ENCODE measurements at places on chromosomes 4 and X.
A peak's percentile ranks its signal among the peaks of the same experiment; 100 is the strongest.

DNA sequence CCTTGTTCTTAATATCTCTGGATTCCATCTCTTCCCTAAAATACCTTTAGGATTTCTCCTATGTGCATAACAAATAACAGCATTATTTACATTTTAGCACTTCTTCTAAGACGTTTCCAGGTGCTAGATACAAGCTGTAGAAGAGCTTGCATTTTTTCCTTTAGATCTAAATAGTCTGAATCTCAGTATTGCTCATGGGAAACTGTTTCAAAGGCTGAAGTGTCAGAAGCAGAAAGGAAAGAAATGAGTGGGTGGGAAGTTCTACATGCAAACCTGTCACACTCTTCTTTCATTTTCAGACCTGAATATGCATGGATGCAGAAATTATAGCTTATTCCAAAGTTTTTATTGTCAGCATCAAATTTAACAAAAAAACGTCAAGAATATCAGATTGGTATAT is 41.8 kb downstream of the FGF13 start:
- DNase-seq, result no peak

DNA sequence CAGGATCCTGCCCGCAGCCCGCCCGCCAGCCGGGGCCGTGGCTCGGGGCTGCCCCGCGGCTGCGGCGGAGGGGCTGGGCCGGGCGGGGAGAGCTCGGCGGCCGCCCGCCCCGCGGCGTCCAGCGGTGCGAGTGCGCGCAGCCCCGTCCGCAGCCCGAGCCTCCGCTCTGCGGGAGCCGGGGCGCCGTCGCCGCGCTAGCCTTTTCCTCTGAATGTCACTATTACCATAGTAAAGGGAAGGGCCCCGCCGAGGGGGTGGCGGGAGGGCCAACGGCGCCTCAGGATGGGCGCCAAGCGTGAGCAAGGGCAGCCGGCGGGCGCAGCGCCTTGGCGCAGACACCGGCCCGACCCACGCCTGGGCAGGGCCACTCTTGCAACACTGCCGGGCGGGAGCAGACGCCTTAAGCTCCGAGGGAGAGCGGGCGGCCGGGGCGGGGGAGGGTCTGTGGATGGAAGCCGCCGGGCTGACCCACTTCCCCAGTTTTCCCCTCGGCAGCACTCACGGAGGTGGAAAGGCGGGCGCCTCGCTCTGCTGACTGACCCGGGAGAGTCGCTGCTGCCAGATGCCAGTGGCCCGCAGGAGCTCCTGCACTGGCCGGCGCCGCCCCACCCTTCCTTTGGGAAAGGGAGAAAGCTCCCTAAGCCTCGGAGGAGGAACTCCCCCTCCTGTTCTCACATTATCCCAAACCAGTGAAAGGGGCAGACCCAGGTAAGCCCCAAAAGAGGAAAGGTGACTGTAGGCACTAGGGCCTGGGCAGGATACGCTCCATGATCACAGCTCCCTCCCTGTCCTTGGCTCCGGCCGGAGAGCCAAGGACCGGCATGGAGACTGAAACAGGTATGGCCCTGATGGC is 329.4 kb downstream of the HNRNPD start:
- DNase-seq, result no peak

DNA sequence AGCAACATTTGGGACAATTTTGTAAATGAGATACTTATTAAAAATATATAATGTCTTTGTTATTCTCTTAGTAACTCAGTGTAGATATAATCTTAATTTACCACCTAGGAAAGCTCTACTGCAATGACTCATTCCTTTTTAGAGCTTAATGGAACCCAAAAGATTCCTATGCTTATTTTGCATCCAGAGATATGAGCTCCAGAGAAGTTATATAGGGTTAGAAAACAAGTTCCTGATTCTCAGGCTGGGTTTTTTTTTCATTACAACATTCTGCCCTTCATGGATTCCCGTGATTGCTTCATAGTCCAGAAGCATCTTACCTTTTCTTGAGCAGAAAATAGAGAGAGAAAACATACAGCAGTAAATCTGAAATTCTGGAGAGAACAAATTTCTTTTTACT is 57.9 kb upstream of the CXCL8 start:
- DNase-seq, result no peak

DNA sequence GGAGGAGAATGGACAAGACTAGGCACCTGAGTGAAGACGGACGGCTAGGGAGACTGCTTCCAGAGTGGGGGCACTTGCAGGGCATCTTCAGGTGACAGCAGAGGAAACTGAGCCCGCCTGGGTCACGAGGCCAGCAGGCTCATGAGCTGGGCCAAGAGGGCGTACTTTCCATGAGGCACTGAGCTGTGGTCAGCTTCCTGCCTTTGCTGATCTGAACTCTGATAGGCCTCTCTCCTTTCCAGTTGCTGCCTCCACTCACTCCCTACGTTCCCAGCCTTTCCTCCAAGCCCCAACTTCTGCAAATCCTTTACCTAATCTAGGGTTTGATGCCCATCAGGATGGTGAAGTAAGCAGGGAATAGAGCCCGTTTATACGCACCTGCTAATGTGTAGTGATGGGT is 1.4 kb upstream of the L1CAM start:
- no peak for DNase-seq

DNA sequence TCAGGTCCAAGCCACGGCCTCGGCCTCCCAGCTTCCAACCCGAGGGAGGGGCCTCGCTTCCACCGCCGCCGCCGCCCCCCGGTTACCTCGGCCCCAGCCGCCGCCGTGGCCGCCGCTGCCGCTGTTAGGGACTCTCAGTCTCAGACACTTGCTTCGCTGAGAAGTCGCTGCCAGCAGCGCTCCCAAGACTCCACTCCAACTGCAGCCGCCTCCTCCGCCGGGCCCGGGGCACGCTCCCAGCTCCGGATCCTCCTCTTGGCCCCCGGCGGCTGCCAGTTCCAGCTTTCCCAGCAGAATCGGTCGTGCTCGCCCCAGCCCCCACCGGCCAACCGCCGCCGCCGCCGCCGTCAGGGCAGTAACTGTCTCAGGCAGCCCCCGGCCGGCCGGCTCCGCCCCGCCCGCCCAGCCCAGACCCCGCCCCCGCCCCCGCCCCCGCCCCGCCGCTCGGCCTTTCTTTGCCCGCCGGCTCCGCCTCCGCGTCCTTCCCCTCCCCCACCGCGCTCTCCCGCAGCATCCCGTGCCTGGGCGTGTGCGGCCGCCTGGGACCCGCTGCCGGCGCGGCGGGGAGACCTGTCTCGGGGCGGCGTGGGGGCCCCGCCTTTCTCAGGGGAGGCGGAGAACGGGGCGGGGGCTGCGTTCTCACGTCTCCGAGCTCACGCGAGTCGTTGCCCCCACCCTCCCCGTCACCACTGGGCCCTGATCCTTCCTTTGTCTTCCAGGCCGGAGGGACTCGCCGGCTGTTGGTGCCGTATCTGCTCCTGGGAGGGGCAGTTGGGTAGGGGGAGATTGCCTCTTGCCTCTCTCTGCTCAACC is at the start of gene ANKRD50:
TSS of gene ANKRD50 (minus strand) at position 361 of the 813 bp plus-strand sequence. CDS start 2,221 bp downstream, outside the sequence.
- peak; percentile 28 for DNase-seq

GRCh38 chr4:161321706-161322105 is 842.1 kb downstream of the FSTL5 start:
- no peak for DNase-seq

DNA sequence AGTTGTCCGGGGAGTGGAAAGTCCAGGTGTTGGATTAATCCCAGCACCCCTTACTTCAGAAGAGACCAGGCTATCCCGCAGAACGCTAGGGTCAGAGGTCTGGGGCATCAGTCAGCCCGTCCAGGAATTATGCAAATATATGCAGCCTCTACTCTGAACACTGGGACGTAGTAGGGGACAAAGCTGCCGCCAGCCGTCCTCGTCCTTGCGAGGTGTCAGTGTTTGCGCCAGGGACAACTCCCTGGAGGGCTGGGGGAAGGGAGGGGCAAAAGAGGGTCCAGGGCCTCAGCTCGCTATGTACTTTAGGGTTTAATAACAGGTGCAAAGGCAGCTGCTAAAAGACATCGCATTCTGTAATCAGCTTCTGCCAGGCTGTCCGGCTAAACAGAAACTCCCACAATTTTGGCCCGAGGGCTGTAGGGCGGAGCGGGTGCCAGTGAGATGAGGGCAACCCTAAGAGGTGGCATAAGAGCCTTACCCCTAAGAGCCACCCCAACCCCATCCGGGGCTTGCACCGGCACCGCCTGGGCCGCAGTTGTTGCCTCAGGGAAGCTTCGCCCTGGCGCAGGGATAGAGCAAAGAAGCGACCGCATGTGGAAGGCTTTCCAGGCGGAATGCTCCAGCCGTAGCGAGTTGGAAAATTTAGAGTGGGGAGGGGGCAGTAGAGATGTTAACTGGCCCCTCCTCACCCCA is 8.4 kb downstream of the HAND2 start:
- no peak for DNase-seq

GRCh38 chrX:55057675-55058249 is 17.1 kb upstream of the PAGE2B start:
- no peak for DNase-seq

DNA sequence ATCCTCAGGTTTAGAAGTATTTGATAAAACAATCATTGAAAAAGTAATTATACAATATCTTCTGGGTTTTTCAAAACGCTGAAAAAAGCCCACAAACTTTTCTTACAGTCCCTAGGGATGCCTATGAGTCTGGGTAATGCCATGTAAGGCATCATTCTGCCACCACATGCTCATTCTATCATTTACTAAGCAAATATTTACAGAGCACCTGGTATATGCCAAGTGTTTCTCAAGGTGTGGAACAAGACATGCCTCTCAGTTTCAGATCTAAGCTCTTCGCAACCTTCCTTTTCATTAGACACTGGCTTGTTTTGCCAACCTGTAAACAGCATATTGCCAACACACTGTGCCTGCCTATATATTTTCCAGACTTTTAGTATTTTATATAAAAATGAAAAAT is 17.7 kb downstream of the MID1 start:
- no peak for DNase-seq

DNA sequence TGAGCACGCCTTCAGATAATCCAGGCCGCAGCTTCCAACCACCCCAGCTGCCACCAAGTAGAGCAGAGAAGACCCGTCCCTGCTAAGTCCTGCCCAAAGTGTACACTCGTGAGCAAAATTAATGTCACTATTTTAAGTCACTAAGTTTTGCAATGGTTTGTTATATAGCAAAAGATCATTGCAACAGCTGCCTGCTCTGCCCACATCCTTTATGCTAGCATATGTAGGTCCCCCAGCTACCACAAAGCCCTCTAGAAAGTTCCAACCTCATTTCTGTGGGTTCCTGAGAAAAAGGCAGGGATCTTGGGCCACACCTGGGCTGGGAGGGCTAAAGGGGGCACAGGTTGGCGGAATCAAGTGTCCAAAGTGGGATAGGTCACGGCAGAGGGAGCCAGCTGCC is 346.9 kb downstream of the BCOR start:
- no peak for DNase-seq

- no peak for DNase-seq
These were observed 31.0 kb upstream of the SLC25A4 start for GRCh38 chr4:185112104-185112503.

- no peak for DNase-seq
These were observed 40.5 kb downstream of the SETD7 start for GRCh38 chr4:139515531-139515958.

DNA sequence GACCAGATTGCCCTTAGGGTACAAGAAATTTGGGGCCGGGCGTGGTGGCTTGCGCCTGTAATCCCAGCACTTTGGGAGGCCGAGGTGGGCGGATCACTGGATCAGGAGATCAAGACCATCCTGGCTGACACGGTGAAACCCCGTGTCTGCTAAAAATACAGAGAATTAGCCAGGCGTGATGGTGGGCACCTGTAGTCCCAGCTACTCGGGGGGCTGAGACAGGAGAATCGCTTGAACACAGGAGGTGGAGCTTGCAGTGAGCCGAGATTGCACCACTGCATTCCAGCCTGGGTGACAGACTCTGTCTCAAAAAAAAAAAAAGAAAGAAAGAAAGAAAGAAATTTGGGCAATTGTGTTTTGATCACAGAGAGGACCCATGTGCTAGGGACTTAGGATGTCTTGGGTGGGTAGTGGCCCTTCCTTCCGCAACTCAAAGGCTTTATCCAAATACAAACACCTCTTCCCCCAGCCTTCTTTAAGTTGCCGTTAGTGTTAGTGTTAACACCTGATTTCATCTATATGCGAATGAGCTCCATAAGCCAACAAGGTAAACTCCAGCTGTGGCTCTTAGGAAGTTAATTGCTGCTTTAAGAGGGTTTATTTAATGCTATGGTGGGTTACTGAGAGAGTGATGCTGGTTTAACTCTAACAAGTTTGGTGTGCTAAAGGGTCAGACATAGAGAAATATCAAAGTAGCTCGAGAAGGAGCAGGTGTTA is 8.6 kb upstream of the CCDC110 start:
- no peak for DNase-seq

- no peak for DNase-seq
These were observed 157.1 kb downstream of the AMELX start for GRCh38 chrX:11450354-11450753.

DNA sequence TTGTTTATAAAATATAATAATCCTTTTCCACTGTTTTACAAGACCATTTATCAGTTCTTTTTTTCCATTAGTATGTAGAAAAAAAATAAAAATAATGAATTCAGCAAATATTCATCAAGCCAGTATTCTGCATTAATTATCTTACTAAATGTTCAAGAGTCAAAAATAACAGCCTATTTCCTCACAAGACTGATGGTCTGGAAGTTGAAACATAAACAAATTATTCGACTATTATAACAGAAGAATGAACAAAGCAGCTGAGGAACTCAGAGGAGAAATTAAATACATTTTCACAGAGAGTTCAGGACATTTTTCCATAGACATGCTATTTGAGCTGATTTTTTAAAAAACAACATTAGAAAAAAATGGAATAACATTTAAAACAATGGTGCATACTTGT is 2594.8 kb downstream of the ARAP2 start:
- DNase-seq, result no peak

DNA sequence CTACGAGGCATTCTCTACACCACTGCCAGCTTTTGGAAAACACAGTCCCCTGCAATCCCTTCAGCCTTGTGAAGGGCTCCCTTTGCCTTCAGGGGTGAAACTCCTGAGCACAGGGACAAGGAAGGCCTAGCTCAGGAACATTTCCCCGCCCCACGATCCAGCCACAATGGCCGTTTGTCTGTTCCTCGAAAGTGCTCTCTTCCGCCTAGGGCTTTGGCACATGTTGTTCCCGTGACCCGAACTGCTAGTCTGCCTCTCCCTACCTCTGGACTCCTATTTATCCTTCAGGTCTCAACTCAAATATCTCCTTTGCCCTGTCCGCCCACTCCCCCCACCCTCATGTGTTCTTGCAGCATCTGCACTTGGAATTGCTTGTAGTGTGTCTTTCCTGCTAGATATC is 12.1 kb downstream of the FGD1 start:
- DNase-seq, result no peak

- no peak for DNase-seq
These were observed 1.9 kb upstream of the MAGEB3 start for GRCh38 chrX:30228526-30228925.

DNA sequence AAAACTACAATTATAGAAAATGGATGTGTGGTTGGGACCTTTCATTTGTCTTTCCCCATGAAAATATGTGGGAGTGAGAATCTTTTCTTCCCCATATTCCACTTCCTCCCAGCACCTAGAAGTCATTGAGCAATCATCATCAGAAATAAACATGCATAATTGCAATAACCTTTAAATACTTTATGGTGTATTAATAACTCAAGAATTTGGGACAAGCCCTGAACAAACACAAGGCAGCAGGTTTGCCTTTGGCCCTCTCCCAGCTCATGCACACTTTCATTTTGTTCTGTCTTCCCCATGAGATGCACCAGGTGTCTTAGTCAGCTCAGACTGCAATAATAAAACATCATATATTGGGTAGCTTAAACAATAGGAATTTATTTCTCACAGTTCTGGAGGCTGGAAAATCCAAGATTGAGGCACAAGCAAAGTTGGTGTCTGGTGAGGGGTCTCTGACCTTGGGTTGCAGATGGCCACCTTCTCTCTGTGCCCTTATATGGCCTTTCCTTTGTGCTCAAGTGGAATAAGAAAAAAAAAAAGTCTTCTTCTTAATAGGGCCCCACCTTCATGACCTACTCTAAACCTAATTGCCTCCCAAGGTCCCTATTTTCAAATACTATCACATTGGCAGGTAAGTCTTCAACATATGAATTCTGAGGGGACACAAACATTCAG is 34.7 kb upstream of the TMEM184C start:
- no peak for DNase-seq

Data from stimulated activated CD4-positive, alpha-beta T cell treated with anti-CD3 and anti-CD28 coated beads, Interleukin-4, amount 100 ng/mL, for 48 hours (primary cell).